ENCODE measurements at places on chromosomes 5 and 9.

DNA sequence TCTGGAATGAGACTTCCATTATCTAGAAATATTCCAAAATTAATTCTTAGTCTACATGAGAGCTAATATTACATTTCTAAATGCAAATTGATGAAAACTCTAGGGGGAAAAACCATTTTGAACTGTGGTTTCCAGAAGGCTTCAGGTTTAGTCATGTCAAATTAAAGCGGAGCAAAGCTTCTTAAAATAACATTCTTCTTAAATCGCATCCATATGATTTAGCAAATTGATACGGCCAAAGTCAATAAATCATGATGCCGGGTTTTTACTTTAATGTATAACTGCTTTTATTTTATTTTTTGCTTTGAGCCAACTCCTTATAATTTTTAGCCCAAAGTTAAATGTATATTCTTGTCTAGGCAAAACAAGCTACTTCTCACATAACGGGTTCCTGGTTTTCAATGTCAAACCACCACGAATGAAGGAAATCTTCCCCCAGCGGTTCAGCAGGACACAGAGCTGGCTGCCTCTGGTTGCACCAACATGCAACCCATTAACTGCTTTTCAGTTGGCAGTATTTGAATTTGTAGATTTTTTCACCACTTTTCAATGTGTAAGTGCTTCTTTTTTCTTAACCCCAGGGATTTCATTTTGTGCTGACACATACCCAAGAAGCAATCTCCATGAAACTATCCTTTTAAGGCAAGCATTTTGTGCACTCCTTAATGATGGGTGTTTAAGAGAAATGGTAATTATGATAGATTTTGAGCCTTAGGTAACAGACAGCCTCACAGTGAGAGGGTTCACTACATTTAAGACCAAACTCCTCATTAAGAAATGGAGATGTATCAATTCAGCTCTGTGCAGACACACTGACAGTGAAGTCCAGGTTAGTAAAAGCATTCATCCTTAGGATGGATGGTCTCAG lies 35.5 kb downstream of the EFNA5 start:
- DNase-seq: no peak

GRCh38 chr5:34499001-34499734 lies 157.0 kb upstream of the RAI14 start:
- DNase-seq: no peak

- no peak for DNase-seq
Measured at GRCh38 chr5:133523961-133524586, 88.3 kb downstream of the FSTL4 start.

DNA sequence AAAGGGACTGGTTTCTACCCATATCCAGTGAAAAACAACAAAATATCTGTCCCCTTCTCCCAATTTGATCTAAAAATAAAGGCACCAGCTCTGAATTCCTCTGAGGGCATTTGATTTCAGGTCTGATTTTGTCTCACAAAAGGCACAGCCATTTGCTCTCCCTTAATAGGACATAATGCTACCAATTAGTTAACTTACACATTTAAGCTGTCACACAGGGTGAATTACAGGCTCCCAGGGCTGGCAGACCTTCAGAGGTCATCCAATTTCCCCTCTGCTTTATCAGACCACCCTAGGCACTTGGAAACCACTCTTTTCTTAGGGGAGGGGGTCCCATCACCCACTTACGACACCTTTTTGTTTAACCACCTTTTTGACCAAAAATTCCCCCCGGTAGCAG lies 319.9 kb downstream of the SPOCK1 start:
- no peak for DNase-seq

GRCh38 chr5:78640662-78641474 lies 7.7 kb downstream of the LHFPL2 start:
- DNase-seq: no peak

DNA sequence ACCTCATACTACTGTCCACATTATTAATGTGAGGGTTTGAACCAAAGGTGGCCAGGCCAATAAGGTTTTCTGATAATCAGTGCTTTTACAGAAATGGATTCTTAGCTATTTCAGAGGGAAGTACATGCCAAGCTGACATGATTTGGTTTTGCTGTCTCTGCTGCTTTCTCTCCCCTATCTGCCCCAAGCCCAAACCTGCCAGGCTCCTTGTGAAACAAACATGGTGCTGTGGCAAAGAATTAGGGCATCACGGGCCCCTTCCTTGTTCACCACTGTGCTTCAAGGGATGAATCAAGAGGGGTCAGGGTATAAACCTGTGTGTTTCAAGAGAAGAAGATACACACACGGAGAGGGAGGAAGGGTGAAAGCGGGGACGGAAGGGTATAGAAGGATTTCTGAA lies 41.3 kb upstream of the SMU1 start:
- no peak for DNase-seq

DNA sequence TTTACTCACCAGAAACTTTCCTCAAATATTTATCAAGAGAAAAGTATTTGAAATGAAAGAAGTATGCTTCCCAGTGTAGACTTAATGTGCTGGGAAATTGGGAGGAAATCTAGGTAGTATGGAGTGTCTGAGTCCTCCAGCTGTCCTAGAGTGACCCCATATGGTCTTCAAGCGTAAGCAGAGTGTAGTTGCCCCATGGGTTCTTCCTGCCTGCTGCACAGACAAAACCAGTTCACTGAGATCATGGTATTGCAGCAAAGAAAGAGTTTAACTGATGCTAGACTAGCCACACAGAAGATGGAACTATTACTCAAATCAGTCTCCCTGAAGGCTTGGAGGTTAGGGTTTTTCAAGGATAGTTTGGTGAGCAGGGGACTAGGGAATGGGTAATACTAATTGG lies 114.9 kb upstream of the PRLR start:
- DNase-seq: no peak

GRCh38 chr5:88732862-88733261 lies 150.1 kb downstream of the MEF2C start:
- no peak for DNase-seq

- DNase-seq: no peak
Measured at GRCh38 chr5:179837076-179838011, 16.6 kb downstream of the SQSTM1 start.

GRCh38 chr9:14136646-14137370 lies 177.1 kb downstream of the NFIB start:
- DNase-seq: no peak

DNA sequence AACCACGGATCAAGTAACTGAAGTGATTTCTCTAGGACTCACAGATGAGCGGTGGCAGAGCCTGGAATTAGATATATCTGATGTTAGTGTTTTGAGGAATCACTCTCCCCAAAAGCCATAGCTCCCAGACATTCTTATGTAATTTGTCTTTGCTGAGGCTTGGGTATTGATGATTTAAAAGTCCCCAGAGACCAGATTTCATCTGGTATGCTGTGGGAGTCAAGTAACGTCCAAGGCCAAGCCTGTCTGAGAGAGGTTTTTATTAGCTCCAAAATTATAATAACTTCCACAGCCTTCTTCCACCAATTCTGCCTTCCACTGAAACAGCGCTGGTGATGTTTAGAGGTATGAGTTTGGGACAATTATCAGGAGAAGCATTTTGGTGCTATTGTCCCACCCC lies 21.3 kb upstream of the KCNIP1 start:
- no peak for DNase-seq

Data from GM18507 (cell line).